ENCODE measurements at places on chromosomes 12 and 14.

DNA sequence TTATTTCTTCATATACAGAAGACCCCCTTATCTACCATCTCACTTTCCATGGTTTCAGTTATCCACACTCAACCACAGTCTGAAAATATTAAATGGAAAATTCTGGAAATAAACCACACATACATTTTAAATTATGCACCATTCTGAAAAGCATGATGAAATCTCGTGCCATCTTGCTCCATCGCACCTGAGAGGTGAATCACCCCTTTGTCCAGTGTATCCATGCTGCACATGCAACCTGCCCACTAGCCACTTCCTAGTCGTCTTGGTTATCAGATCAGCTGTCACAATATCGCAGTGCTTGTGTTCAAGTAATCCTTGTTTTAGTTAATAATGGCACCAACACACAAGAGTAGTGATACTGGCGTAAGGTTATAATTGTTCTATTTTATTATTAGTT is 145.7 kb downstream of the C12orf42 start:
- DNase-seq = no peak

GRCh38 chr12:116722245-116722644 is 15.6 kb downstream of the SPRING1 start:
- DNase-seq = no peak

DNA sequence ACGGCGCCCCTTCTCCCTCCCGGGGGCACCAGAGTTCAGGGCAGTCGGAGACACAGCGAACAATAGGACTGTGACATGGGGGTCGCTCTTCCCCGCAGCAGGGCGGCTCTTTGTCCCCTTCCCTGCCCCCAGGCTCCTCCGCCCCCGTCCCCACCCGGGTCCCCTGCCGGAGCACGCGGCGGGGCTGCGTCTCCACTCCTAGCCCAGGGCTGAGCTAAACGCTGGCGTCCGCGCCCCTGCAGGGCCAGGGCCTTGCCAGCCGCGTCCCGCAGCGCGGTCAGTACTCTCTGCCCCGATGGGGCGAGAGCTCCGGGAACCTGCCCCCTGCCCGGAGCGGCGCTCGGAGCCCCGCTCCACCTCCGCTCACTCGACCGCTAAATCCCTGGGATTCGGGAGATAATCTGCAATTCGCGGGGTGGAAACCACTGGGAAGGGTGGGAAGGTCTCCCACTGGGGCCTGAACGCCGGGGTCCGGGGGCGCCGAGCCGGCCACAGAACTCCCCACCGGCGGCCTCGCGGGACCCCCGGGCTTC is 825 bp upstream of the CCDC85C start:
- peak; percentile 32 for DNase-seq

DNA sequence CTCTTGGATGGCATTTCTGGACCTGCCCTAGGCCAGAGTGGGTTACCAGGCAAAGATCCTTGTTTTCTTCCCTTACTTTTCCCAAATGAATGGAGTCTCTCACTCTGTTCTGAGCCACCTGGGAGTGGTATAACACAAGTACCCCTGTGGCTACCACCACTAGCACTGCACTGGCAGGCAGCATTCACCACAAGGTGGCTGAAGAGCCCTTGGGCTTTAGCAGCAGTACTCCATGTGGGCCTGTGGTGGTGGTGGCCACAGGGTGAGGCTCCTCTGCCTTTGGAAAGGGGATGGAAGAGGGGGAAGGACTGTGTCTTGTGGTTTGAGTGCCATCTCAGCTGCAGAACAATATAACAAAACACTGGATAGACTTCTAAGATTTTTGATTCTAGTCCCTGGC is 38.1 kb upstream of the LMNTD1 start:
- DNase-seq = no peak

DNA sequence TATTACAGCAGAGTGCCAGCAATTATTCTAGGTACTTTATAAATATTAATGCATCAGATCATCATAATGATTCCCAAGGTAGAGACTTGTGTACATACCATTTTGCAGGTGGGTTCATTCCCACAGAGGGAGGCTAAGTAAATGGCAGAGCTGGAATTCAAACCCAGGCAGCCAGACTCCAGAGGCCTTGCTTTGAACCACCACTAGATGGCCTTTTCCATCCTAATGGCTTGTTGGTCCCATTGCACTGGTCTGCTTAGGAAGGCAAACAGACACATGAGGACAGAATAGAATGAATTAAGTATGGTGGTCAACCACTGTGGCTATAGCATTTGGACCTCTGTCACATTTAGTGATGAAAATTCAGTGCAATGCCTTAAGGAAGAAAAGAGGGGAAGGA is 158.7 kb downstream of the METTL25 start:
- no peak for DNase-seq

DNA sequence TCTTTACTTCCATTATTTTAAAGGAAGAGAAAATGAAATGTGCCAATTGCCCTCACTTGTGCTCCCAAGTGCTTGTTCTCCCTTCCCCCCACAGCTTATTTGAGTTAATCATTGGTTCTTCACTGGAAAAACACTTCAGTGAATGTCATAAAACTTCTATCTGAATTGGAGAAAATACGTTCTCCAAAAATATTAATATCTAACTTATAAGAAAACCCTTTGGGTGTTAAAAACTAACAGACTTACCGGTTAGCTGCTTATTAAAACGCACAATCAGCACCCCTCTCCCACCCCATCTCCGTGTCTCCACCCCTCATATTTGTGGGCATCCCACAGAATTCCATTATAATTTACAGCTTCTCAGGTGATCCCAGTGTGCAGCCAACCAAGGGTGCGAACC is 31.7 kb downstream of the PLEKHA5 start:
- DNase-seq = no peak

GRCh38 chr12:2526371-2526770 is 268.4 kb upstream of the FKBP4 start:
- DNase-seq = no peak

DNA sequence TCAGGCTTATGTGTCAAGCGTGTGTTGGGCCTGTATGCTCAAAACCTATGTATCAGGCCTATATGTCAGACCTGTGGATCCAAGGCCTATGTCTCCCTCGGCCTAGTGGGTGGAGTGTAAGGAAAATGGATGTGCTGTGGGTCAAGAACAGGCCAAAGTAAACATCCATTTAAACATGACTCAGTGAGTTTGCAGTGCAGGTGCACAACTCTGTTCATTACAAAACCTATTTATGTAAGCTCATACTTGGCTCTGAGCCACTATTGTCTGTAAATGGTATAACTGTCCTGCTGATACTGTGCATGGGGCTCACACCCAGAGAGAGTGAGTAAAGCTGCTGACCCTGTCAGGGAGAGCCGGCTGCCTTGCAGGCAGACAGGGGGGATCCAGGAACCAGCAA is 249.7 kb upstream of the AVPR1A start:
- no peak for DNase-seq

GRCh38 chr12:120855823-120856588 is 48.2 kb downstream of the SPPL3 start:
- peak; percentile 45 for DNase-seq

GRCh38 chr14:81682134-81682533 is 148.5 kb upstream of the SEL1L start:
- no peak for DNase-seq

DNA sequence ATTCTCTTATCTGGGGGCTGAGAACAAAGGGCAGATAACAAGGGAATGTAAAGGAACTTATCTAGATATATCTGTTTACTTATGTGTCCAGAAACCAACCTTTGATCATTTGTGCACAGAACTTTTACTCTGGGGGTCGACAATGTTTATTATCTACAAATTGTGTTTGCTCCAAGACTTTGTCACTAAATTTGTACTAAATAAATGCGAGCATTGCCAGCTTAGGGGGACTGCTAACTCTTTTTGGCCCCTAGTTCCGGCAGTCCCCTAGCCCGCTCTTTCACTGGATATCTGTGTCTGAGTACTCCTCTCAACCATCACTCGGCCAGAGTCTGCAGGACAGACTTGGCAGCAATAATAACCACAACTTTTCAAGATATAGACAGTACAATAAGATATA is 88.2 kb downstream of the FSCB start:
- DNase-seq = no peak

- no peak for DNase-seq
These were observed 26.3 kb upstream of the BCDIN3D start for GRCh38 chr12:49868952-49869815.
